ENCODE measurements at places on chromosomes 5 and 9.

DNA sequence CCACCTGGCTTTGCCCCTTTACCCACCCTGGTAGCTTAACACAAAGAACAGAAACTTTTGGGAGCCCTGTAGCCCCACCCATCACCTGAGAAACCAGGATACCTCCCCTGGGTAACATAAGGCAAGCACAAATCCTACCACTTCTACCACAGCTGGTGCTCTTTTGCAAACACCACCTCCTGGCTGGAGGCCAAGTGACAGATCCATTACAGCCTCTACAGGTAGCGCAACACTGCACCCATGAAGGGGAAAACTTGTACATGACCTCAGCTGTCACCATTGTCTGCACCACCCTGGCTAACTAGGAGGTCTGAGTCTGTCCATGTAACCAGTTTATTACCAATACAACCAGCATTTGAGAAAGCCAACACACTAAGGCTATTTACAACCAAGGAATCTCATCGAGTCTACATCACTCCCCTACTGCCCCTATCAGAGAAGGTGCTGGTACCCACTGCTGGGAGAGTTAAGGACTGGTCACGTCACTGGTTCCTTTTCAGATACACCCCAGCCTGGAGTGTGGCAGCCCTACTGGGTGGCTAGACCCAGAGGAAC, 128.6 kb downstream of the PJA2 start:
- no peak for DNase-seq

- DNase-seq, result no peak
These were observed 43.7 kb upstream of the RFX3 start for GRCh38 chr9:3569529-3569928.

- DNase-seq, result no peak
These were observed 4.7 kb upstream of the TUBB4B start for GRCh38 chr9:137236238-137236935.

GRCh38 chr5:147619281-147619878, 109.5 kb upstream of the DPYSL3 start:
- no peak for DNase-seq

GRCh38 chr5:109743770-109744212, 54.1 kb downstream of the MAN2A1 start:
- DNase-seq, result peak; percentile 95

GRCh38 chr9:91740701-91741100, 209.3 kb downstream of the ROR2 start:
- no peak for DNase-seq

GRCh38 chr9:92158097-92158601, 42.9 kb upstream of the SPTLC1 start:
- DNase-seq, result no peak

- DNase-seq, result no peak
These were observed 70.4 kb upstream of the CTSV start for GRCh38 chr9:97109194-97109811.

DNA sequence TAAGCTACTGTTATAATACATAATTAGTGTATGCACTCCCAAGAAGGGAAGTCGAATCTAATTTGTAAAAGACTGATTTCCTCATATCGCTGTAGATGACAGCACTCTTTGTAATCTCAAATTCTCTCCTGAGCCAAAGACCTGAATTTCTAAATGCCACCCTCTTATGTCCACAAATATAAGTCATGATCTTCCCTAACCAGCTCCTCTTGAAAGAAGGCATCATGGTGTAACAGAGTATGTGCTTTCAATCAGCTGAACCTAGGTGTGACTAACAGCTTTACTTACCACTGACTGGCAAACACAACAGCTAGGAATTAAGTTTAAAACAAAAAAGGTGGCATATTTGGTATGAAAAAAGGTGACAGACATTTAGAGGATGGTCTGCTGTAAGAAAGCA, 34.0 kb upstream of the CTNNAL1 start:
- no peak for DNase-seq

DNA sequence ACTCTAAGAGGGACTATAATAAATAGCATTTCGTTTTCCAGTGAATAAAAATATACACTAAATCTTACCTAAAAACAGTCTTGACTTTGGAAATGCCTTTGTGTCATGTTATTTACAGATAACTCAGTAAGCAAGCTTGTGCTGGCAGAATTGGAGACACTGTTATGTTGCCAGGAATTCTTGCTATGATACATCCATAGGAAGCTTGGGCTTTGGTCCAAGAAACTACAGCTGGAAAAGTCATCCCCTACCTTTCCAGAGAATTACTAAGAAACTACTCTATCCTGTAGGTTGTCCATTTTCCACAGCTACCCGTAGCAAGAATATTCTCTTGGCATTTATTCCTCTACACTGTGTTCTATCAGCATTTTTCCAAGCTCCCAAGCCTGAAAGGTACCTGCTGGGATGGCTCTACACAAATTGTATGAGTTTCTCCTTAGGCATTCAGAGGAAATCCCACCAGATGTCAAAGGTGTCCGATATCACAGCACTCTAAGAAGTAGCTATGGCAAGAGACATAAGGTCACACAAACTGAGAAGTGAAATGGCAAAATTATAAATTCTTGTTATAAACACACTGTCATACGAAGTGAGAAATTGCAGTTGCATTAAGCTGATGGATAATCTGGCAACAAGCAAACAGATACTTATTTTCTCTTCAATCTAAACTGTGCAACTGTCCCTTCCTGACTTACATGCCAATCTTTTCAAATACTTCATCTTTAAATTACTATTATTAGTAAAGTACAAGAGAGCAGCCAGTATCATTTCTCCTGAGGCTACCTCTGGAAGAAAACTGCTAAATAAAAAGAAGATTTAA, 68.5 kb downstream of the MCTP1 start:
- no peak for DNase-seq

DNA sequence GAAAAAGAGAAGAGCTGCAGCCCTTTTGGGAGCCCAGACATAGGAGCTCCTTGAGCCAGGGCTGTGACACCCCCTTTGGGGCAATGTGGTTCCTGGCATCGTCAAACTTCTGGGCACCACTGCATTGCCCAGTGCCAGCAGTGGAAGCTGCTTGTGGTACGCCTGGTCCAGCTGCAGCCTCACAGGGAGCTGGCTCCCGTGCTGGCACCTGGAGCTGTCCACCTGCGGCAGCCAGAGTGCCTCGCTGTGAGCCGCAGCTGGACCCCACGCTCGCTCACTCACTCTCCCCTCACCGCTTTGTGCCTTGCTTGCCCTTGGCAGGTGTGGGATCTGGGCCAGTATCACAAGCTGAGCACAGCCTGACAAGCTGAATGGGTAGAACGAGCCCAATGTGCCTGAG, 1150.8 kb upstream of the CDH6 start:
- DNase-seq, result no peak

GRCh38 chr9:35258660-35259474, 97.1 kb downstream of the UNC13B start:
- DNase-seq, result peak; percentile 39

GRCh38 chr5:143341807-143342570, 61.5 kb downstream of the NR3C1 start:
- DNase-seq, result no peak

DNA sequence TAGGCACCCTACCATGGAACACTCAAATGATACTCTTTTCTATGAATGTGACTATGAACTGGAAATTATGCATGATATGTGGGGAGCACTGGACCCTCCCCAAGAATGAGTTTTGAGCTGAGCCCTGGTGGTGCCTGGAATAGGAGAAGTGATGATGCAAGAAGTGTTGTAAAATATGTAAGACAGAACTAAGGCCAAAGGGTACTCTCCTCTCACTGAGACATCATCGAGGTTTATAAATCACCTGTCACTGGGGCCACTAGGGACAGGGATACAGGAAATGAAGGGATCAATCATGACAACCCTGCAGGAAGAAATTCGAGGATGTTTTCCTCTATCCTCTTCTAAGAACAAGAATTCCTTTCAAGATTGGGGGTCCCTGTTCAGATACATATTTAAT, 45.4 kb downstream of the PCSK1 start:
- DNase-seq, result no peak

- DNase-seq, result no peak
These were observed 216.1 kb downstream of the MAST4 start for GRCh38 chr5:66812291-66812690.

DNA sequence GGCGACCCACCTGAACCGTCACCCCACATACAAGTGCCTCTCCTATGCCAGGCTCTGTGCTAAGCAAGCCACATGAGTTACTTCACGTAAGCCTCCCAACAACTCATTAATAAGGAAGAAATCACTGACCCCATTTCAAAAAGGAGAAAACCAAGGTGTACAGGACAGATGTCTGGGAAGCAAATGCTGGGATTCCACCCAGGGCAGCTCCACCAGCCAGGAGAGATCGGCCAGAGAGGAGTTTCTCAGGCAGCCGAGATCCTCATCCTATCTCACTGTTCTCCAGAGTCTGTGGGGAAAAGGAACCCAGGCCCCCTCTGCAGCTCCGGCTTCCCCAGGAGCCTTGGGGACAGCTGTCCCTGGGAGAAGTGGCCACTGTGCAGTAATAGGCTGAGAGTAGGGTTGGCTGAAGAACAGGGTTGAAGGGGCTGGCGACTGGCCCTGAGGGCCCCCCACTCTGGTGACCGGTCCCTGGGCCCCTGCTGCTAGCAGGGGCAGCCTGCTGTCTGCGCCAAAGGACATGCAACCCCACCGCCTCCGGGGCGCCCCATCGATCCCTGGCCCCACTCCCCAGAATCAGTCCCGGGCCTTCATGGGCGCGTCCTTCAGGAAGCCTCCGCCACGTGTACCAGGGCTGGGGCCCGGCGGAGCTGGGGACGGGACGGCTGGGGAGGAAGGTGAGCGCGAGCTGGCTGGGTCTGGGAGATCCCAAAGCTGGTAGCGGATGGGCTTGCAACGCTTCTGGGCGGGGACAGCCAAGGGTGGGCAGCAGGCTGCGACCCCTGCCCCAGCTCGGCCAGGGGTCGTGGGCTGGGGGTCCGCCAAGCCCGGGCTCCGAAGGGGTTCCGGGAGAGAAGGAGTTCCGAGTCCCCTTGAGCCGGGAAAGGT, 44.1 kb upstream of the STXBP1 start:
- DNase-seq, result no peak

DNA sequence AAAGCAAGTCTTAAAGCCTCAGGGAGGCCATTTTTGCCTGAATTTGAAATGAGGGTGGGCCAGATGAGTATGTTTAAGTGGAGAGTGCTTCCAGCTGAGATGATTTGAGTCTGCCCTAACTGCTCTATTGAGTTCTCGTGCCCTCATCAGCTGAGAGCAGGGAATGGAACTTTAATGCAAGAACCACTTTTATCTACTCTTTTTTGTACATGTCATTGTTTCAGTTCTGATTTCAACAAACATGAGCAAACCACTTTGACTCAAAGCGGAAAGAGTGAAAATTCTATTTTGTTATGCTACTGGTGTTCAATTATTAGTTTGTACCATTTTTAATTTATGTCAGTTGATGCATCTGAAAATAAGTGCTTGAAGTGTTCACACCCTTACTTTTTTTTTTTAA, 35.8 kb downstream of the DCAF10 start:
- DNase-seq, result no peak

GRCh38 chr5:38576442-38576841, 20.0 kb upstream of the LIFR start:
- DNase-seq, result no peak

DNA sequence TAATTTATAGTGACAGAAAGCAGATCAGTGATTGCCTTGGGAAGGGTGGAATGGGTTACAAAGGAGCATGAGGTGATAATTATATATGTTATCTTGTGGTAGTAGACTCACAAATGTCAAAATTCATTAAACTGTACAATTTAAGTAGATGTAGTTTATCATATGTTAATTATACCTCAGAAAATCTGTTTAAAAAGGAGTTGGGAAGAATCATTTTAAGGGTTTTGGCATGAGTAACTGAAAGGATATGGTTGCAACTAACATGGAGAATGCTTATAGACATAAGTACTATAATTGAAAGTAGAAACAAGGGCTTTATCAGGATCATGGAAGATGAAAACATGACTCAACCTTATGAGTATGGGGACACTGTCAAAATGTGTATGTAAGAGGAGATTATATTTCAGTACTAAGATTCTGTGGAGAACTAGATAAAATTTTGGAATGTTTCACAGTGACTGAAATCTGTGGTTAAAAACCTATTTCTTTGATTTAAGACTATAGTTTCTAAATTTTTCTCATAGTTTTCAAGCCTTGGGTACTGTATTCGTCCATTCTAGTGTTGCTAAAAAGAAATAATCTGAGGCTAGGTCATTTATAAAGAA, 73.3 kb downstream of the FCHO2 start:
- DNase-seq, result no peak

GRCh38 chr5:74765929-74766328, 988 bp downstream of the GFM2 start:
- DNase-seq, result no peak

DNA sequence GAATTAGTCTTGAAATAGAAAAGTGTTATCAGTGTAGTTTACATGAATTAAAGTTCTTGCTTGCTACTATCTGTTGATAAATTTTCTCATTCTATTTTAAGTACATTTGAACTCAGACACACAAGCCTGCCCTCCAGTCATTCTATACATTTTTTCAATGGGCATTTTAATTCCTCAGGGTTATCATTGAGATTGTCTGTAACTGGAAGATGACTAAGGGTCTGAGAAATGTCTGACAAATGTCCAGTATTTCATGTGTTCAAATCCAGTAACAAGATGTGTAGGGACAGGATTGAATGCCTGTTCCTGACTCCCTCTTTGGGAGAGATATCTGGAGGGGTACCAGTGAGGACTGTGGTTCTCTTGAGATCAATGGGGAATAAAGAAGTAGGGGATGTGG, 223.9 kb upstream of the ADAMTSL1 start:
- no peak for DNase-seq

- no peak for DNase-seq
These were observed 138.0 kb upstream of the EFNA5 start for GRCh38 chr5:107808671-107809137.

DNA sequence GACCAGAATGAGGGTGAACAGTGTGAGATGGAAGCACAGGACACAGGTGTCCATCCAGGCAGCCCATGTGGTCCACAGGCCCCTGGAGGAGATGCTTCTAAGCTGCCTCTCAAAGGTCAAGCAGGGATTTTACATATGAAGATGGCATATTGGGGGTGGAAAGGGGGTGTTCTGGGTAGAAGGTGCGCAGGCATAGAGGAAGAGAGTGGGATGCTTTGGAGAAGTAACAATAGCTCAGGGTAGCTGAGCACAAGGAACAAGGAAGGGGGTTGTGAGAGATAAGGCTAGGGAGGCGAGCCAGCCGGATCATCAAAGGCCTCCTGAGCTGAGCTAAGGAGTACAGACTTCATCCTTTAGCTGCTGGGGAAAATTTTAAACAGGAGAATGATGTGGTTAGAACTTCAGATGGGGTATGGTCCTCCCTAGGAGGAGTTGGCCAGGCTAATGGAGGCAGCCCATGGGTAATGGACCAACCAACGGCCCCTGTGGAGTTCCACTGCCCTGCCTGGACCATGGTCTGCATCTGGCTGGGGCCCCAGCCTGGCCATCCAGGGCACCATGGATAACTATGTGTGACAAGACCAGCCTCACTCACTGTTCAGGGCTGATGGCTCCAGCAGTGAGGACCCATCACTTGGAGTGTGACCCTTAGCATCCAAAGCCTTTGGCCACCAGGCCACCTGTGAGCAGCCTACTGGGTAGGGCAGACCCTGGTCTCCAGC, 86.8 kb upstream of the TBC1D2 start:
- no peak for DNase-seq

DNA sequence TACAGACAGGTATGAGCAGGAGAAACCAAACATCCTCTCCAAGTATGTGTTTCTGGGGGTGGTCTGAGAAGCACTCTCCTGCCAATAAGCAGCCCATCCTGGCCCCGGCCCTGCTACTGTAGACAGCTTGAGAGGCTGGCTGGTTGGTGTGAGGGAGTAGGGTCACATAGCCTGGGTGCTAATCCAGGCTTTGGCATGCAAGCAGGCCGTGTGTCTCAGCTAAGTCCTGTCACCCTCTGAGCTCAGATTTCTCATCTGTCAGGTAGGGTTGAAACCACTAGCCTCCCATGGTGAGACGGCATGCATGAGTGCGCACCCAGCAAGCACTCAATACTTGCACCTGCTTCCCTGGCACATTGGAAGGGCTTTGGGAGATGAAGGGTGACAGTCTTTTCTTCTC, 49.8 kb upstream of the PHYKPL start:
- no peak for DNase-seq

Measured in BJ (cell line).